ENCODE measurements at places on chromosomes 2 and 18.
A peak's percentile ranks its signal among the peaks of the same experiment; 100 is the strongest.

DNA sequence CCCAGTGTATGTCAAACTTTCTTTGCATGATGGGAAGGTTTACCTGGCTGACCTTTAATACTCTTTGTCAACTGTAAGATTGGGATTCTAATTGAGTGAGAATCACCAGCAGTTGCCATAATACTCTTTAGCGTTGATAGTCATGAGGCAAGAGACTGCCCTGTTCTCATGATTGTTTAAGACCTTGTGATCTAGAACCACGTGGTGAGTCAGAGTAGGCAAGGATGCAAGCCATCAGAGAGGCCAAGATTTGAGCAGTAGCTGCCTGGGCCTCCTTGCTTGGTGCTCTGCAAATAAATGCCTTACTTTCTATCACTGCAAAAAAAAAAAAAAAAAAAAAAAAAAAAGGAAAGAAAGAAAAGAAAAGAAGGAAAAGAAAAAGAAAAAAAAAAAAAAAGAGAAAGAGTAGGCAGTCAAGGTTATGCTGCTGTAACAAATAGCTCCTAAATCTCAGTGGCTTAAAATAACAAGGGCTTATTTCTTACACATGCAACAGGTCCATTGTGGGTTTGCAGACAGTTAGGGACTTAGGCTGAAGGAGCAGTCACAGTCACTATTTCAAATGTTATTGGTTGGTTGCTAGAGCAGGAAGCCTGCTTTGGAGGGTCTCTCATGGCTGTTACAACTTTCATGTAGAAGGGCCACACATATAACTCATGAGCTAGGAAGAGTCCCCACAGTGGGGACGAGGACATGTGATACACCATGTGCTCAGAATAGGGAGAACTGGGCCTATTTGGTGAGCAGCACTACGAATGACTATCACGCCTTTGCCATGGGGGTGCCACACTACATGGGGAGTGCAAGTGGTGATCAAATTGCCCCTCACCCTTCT is 21.7 kb downstream of the IL1R2 start:
- no peak for DNase-seq

- no peak for DNase-seq
These were observed 24.2 kb upstream of the CASP8 start for GRCh38 chr2:201235860-201236811.

GRCh38 chr2:30512243-30512886 is 65.3 kb downstream of the LCLAT1 start:
- DNase-seq = no peak

- no peak for DNase-seq
These were observed 5.0 kb downstream of the NT5DC4 start for GRCh38 chr2:112725545-112726457.

DNA sequence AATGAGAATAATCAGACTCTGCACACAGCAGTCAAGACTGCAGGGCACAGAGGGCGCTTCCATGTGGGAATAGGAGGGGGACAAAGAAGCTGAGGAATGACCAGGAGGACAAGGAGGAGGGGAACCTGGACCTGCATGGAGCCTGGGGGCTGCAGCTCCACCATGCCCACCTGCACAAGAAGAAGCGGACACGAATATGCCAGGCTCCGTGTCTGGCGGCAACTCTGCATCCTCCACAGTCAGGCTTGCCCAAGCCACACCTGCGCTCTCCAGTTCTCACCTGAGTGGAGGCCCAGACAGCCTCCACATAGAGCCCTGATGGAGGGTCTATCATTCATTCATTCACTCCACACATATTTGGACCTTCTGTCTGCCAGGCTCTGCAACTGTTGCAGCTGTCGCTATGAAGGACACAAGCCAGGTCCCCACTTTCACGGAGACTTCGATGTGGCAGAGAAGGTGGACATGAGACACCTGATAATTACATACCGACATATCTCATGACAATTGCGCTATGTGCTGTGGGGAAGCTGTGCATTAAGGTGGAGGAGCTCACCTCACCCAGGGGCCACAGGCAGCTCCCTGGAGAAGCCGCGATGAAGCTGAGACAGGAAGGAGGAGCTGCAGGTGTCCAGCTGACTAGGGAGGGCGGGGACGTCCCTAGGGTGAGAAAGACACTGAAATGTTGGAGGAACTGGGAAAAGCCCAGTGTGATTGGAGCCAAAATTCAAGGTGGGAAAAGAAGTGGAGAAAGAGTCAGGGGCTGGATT is 159.2 kb downstream of the INHBB start:
- no peak for DNase-seq

DNA sequence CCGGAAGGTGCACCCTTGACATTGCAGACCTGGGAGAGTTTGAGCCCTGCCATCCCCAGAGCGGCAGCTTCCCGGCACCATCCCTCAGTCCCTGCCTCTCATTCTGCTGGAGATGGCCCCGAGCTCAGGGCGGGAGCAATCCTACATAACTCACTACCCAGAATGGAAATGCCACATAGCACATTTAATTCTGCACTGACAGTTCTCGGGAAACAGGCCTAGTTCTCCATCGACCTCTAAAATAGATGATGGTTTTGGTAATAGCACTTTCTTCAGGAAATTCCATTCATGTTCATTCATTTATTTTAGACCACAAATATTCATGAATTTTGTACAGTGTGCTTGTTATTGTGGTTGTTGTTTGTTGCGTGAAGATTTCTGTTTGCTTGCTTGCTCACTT is 92.9 kb upstream of the SLC14A2 start:
- no peak for DNase-seq

GRCh38 chr2:234981197-234982095 is 29.6 kb downstream of the SH3BP4 start:
- peak; percentile 50 for DNase-seq

DNA sequence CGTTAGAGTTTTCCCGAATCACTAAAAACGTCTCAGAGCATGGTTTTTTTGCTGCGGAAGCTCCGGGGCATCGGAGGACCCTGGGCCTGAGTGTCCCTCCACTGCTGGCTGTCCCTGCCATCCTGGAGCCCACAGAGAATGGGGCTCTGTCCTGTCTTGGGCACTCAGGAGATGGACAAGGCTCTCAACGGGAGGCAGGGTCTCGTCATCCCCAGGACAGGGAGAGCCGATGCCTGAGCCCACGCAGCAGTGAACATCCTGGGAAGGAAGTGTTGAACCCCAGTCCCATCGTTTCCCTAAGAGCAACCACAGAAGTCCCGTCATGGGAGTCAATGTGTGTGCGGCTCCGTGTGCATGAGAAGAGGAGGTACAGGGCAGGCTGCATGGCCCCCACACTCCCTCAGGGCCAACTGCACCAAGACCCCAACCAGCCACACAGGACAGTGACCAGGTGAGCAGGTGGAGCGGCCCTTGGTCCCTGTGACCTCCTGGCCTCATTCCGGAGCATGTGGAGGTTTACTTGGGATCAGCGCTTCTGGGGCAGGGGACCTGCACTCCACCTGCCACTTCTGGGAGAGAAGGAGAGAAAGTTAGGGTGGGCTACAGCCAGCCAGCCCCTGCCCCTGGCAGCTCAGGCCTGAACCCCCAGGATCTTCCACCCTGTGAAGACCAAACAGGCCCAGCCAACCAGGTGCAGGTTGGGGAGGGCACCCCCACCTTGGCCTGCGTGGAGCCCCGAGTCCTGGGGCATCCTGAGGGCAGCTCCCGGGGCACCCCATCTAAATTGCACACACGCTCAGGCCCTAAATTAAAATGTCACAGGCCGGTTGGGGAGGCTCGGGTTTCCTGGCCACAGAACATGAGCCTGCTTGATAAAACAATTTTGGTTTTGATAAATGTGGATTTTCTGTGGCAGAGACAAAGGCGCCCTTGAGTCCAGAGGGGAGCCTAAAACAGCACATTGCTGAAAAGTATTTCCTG is 3.1 kb upstream of the SNED1 start:
- DNase-seq = no peak

GRCh38 chr2:235773188-235773928 is 279.5 kb downstream of the AGAP1 start:
- DNase-seq = no peak

- DNase-seq = no peak
These were observed 54.7 kb downstream of the KCTD18 start for GRCh38 chr2:200454927-200455801.

DNA sequence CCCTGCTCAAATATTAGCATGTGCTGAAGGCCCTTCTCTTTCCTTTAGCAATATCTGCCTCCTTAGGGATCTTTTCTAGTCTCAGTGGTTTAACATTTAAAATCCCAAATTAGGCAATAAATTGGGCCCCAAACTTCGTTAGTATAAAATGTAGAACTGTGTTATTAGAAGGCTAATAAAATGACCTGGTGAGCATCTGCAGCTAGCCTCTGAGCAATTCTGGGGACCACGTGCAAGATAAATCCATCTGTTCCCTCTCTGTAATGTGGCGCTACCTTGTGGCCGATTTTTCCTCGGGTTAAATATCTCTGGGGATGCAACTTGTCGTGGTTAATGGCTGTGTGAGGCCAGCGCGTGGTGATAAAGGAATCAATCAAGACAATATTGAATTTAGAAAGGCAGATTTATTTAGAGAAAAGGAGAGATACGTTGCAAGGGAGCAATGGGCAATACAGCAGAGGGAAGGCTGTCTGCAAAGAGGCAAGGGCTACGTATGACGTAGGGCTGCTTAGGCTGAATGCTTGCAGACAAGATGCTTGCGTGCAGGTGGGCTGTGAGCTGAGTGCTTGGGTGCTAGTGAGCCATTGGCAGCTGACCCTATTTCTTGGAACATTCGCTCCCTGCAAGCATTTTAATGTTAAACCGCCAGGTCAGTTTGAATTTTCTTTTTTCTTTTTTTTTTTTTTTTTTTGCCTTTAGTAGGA is 18.5 kb upstream of the IL36G start:
- no peak for DNase-seq

- no peak for DNase-seq
These were observed 28.7 kb upstream of the MARCO start for GRCh38 chr2:118913131-118913802.

DNA sequence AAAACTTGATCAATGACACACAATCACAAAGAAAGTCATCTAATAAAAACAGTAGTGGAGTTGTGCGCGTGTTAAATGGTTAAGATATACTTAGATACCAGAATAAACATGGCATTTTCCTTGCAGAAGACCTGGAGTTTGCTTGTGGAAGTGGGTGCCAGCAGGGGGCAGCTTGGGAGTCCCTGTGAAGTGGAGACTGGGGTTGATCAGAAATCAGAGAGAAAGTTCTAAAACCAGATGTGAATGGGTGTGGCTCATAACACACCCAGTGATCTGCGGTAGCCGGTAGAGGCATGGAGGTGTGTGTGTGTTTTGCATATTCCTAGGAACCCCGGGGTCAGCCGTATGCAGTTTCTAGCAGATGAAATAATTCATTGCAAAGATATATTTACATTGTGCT is 300.1 kb upstream of the TRIB2 start:
- no peak for DNase-seq
